ENCODE measurements at places on chromosomes 5 and 9.

DNA sequence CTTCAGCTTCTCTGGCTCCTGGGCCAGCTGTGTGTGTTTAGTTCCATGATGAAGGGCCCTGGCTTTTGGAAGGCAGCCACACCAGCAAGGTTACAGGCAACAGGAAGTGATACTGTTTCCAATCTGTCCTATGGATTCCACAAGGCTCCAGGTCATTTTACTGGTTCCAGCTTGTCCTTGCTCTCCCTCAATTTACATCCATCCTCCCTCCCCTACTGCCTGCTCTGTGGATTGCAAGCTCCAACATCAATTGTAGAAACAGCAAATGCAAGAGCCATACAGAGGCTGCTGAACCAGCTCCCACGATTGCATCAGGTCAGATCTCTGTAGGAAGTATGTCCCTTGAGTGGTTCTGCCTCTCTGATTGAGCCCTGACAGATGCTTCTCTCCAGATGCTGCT is 409.8 kb downstream of the NTRK2 start:
- no peak for DNase-seq

DNA sequence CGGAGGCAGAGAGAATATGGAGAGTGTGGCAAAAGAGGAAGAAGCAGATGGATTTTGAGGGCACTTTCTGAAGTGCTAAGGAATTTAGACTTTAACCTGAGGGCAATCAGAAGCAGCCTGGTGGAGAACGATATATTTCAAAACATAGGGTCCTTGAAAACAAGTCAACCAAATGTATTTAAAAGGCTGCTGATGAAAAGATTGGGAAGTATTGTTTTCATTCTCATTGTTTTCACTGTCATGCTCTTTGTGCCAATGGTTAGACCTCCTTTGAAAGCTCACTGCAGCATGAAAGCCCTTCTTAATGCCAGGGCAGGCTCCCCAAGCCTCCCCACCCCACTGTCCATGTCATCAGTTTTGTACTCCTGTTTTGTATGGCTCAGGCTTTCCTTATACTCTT is 2.5 kb upstream of the GPX3 start:
- DNase-seq = no peak

GRCh38 chr5:157479612-157480510 is 19.8 kb downstream of the NIPAL4 start:
- DNase-seq = no peak

GRCh38 chr9:104861397-104861796 is 66.6 kb downstream of the ABCA1 start:
- no peak for DNase-seq

GRCh38 chr9:120730654-120731514 is 16.6 kb upstream of the MEGF9 start:
- no peak for DNase-seq

DNA sequence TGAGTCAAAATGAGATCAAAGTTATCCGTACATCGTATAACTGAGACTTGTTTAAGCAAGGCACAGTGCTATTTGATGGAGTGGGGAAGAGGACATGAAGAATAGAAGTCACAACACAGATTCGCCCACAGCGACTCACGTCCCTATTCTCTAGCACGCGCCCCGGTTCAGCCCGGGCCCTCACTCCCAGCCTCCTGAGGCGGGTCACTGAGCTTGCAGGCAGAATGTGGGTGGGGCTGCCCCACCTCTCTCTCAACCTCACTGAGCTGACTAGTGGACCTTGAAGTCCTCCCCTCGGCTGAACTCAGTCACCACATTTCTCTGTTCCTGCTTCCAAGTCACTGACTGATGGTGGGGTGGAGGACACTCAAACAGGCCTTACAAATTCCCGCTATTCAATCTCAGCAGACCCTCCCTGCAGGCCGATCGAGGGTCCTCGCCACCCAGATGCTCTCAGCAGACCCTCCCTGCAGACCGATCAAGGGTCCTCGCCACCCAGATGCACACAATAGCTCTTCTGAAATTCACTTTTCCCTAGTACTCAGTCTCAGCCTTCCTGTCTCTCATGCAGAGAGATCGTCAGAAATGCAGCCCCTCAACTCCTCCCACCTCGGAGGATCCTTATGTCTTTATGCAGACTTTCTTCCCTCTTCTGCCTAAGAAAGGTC is 12.9 kb downstream of the GLDC start:
- no peak for DNase-seq

- DNase-seq = no peak
Measured at GRCh38 chr5:109987970-109988369, 298.2 kb downstream of the MAN2A1 start.

DNA sequence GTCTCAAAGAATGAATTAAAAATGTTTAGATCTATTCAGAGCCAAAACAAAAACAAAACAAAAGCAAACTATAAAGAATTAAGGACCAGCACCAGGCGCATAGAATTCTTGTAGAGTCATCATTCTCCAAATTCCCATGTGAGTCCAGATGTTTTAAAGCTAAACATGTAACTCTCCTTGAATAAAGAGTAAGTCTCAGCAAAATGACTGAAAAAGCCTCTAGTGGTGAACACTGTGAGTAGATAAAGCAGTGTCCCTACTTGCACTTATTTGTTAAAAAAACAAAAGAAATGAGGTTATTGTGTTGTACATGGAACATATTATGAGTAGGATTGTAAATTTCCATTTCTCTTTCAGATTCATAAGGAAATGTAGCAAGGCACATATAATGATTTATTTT is 44.0 kb downstream of the NNT start:
- no peak for DNase-seq

- DNase-seq = no peak
Measured at GRCh38 chr5:40791715-40792139, 6.4 kb downstream of the PRKAA1 start.

- peak; percentile 61 for DNase-seq
Measured at GRCh38 chr9:17776735-17777134, 197.9 kb downstream of the SH3GL2 start.

DNA sequence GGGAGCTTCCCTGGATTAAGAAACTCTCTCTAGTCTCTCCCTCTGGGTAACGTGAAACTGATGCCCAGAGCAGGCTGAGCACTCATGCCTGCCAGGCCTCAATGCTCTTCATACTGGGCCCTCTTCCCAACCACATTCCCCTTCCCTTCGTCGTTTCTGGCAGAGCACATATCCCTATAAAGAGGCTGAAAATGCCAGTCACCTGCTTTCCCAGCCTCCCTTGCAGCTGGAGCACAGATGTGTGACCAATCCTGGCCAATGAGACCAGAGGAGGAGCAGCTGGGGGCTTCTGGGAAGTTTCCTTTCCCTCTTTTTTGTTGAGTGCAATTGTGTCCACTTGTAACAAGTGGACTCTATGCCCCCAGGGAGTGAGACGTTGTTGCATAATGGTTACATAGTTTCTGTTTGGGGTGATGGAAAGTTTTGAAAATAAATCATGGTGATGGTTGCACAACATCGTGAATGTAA is 30.2 kb upstream of the SMIM23 start:
- DNase-seq = no peak

DNA sequence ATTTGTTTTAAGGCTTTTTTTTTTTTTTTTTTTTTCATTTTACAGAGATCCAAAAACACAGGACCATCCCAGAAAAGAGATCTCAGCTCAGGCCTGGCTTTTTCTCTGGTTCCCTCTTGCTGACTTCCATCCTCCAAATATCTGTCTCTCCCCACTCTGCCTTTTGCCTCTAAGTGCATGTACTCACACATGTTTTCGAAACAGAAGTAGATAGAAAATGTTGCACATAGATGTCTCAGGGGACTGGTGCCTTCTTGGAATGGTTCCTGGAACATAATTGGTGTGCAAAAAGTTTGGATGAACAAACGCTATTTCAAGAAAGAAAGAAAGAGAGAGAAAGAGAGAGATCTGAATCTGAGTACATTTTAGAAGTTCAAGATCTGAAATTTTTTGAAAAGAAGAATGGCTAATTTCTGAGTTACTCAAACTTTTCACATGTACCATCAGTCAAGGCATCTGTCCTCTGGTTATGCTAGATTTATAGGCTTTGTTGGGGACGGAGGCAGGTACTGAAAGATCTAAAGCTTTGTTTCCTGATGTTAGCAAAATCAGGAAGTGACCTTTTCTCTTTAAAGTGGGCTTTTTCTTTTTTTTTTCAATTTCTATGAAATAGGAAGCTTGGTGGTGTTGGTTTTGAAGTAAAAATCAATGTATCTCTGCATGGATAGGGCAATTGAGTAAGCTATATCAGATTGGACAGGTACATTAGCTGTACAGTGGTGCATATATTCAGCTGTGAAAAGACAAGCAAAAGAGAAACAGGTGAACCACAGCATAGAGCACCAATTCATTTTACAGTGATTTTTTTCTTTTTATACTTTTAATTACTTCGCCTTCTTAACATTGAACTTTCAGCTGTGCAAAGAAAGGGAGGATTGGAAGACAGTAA is 8.5 kb upstream of the TNFSF8 start:
- DNase-seq = no peak

GRCh38 chr5:60563696-60564324 is 136.2 kb downstream of the DEPDC1B start:
- no peak for DNase-seq

DNA sequence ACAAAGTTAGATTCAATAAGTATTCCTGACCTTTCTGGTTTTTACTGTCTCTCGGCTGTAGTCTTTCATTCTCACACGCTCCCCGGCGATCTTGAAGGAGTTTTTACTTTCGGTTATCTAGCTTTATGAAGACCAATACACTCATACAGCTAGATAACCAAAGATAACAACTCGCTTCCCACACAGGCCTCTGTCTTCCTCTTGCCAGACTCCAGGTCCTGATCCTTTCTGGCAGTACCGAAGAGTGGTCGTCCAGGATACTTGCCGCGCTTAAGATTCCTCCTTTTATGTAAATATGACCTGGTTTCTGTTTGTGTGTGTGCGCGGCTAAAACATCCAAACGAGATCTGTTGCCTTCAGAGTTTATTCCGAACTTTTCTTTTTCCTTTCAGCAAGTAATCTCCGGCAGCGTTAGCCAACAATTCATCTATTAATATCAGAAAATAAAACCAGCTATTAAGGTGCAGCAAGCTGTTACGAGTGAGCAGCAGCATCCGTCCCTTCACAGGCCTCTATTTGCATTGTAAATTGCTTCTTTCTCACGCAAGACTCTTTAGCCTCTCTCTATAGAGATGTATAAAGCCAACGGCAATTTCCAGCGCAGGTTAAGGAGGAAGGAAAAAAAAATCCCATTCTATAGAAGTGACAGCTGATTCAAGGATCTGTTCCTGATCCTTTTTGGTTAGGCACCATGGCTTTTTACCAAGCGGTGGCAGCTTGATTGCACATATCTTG is 216.1 kb downstream of the MEF2C start:
- DNase-seq = no peak

GRCh38 chr9:26266146-26266793 is 588.0 kb upstream of the TUSC1 start:
- no peak for DNase-seq

- no peak for DNase-seq
Measured at GRCh38 chr5:60492958-60493357, 207.0 kb downstream of the DEPDC1B start.

DNA sequence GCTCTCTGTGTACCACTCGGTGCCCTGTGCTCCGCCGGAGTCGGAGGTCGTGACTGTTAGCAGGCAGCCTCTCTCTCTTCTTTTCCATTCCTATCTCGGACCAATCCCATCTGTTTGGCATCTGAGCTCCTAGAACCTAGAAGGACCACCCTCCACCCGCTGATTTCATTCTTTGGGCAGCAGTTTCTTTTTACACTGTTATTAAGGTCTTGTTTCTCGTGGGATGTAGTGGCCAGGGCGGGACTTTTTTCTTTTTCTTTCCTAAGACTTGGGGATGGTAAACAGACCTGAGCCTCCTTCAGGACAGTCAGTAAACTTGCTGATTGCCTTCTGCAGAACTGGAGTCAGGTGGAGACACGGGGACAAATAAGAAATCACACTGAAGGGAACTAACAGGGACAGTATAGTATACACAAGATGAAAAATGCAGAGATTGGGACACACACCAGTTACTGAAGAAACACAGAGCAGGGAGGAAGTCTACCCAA is 500 bp downstream of the URM1 start:
- no peak for DNase-seq

DNA sequence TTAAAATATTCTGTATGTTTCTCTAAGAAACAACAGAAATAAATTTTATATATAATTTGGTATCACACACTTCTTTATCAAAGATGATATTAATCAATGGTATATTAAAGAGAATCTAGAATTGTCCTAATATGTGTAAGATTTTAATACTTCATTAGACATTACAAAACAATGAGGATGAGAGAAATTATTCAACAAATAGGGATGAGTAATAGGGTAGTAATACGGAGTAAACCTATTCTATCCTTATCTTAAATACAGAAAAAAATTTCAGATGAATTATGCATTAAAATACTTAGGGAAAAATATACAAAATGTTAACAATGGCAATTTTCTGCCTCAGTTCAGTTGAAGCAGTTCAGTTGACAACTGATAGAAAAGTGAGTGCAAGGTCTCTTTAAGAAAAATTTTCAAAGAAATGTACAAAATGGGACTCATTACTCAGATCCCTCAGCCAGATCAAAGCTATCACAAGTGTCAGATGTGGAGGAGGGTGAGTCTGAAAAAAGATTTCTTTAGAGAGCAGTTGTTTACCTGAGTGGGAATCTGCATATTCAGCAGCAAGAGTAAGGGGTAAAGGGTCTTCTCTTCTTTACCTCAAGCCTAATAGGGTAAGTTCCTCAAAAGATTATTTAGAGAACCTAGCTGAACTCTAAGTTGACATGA is 56.7 kb upstream of the GCNT4 start:
- no peak for DNase-seq

- no peak for DNase-seq
Measured at GRCh38 chr9:107703651-107704050, 214.1 kb upstream of the KLF4 start.

- no peak for DNase-seq
Measured at GRCh38 chr9:70588999-70589398, 174.5 kb upstream of the KLF9 start.

- DNase-seq = no peak
Measured at GRCh38 chr5:108700930-108701329, 46.8 kb upstream of the FER start.

GRCh38 chr9:86753836-86754235 is 193.5 kb downstream of the GAS1 start:
- no peak for DNase-seq

DNA sequence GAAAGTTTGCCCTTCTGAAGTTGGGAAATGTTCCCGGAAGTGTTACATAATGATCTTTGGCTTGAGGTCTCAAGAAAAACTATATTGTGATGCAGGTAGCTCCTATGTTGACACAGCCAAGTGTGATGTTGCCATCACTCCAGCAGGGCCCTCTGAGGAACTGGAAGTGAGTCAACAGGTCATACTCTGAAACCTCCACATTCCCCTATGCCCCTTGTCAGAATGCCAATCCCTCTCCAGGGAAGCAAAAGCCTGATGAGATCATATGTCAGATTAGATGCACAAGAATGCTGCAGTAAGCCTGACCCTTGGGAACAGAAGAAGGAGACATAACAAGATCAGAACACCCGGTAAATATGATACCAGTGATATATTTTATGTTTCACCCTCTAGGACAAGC is 66.8 kb upstream of the ITGA2 start:
- DNase-seq = no peak

GRCh38 chr5:168642019-168642418 is 62.9 kb upstream of the PANK3 start:
- no peak for DNase-seq

DNA sequence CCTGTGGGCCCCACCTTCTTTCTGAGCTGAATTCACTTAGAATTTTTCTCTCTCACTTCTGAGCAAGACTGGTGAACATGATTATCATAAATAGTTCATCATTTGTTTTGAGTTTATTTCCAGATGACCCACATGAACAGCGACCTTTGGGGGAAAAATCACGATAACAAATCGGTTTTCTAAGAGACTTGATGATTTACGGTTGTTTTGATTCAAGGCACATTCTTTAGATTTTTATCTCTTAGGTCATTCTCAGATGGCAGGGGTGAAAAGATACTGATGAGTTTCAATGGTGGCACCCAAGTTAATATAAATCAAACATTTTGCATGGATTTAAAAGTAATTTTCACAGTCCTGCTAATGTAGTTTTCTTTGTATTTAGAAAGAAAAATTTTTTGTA is 95.1 kb downstream of the DMXL1 start:
- no peak for DNase-seq
